ENCODE measurements at places on chromosomes 4 and X. TPM values are rescaled to one million over a fixed set of nuclear protein-coding genes. Genes with fewer than 3 reads are reported as not detected.

AFM gene
- not detected for total RNA-seq

MAGEE2 gene
- total RNA-seq: not detected

ACE2 gene
- total RNA-seq: not detected

UGT2B15 gene
- not detected for total RNA-seq

PSAPL1 gene
- total RNA-seq: not detected

UGT2A2 gene
- total RNA-seq: not detected

HTN3 gene
- total RNA-seq: not detected

HAUS3 gene
- 11.7 TPM for total RNA-seq

HTR2C gene
- total RNA-seq: not detected

TMEM150C gene
- 1.6 TPM for total RNA-seq

PCYT1B gene
- total RNA-seq: 1.0 TPM

GNRHR gene
- not detected for total RNA-seq

GABRG1 gene
- not detected for total RNA-seq
